ENCODE measurements at places on chromosomes 12 and 14.

DNA sequence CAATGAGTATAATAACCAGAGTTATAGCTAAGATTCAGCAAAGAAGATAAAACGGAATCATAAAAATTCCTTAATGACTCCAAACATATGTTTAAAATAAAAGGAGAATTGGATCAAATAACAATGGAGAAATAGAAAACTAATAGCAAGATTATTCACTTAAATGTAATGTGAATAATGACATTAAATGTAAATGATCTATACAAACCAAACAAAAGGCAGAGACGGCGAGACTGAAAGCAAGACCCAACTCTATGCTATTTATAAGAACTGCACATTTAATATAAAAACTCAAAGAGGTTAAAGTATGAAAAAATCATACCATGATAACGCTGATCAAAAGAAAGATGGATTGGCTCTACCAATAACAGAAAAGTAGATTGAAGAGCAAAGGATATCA lies 3.9 kb upstream of the TSHR start:
- H3K4me1 ChIP-seq, result peaks cover 7% of the 10 kb centered on the region
- H3K27me3 ChIP-seq, result peaks cover 35% of the 10 kb centered on the region
- H3K36me3 ChIP-seq, result no peaks in the 10 kb centered on the region
- no peak for DNase-seq
- H3K27ac ChIP-seq, result no peak overlapping the region

DNA sequence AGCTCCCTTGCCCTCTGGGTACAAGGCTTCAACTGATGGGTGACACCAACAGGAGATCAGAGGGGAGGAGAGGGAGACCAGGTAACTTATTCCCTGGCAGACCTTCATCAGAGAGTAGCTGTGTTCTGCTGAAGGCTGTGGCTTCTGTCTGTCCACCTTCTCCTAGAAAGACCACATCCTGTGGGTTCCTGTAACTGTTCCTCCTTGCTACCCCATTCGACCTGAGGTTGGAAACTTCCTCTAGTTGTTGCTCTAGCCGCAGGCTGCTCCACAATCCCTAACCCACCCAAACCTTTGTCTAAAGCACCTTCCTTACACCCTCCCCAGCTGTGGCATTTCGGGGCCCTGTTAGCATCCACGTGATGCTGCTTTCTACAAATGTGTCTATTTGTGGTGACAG lies 454.2 kb downstream of the DPF3 start:
- no peaks in the 10 kb centered on the region for H3K36me3 ChIP-seq
- no peak overlapping the region for H3K4me3 ChIP-seq
- DNase-seq, result no peak
- no peak overlapping the region for H3K27ac ChIP-seq
- peaks cover 5% of the 10 kb centered on the region for H3K4me1 ChIP-seq

DNA sequence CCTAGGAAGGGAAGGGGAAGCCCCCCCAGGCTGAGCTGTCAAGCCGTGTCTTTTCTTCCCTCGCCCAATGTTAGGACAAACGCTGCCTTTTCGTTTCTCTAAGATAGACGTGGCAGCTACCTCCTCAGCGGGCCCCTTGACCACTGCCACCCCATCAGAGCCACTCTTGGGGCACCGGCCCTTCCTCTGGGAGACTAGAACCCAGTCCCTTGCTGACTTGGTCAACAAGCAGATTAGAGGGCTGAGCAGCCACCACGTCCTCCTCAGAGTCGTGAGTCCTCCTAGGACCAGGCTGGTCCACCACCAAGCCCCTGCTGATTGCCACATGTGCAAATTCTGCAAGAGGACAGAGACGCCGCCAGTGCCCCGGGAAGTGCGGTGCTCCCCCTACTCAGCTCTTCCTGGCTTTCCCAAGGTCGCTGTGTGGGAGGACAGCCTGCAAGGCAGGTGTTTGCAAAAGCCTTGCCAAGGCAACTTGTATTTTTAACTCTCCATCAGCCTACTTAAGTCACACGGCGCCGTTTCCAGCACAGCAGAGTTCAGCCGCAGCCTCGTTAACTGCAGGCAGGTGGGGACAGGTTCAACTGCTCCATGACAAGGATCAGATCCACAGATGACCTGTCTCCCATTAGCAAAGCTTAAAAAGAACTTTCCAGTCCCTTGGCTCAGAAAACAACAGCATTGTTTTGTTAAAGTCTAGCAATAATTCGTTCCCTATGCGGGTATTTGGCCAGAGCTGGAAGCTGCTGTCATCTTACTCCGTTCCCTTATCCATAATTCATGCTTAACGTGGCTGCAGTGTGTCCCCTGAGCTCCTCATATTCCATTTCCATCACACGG lies 65.6 kb downstream of the TESC start:
- H3K36me3 ChIP-seq, result peaks cover 2% of the 10 kb centered on the region
- no peak for DNase-seq
- H3K27me3 ChIP-seq, result no peaks in the 10 kb centered on the region
- no peak overlapping the region for H3K27ac ChIP-seq
- no peaks in the 10 kb centered on the region for H3K4me1 ChIP-seq

DNA sequence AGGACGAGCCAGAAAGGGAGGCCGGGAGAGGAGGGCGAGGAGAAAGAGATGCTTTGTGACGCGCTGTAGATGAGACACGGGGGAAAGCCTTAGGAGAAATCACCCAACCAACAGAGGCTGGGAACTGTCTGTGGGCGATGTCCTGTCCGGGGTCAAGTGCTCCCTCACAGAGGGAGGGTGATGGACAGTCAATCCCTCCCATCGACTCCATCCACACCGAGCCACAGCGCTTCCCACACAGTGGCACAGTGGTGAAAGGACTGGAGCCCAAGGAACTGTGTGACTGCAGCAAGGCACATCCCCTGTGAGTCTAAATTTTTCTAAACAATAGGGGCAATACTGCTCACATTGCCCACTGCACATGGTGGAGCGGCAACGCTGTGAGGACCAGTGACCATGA lies 89.1 kb downstream of the TTC7B start:
- H3K4me1 ChIP-seq, result no peaks in the 10 kb centered on the region
- no peak for DNase-seq
- H3K36me3 ChIP-seq, result peaks cover 17% of the 10 kb centered on the region
- H3K4me3 ChIP-seq, result no peak overlapping the region
- H3K27ac ChIP-seq, result no peak overlapping the region

- H3K4me1 ChIP-seq, result no peaks in the 10 kb centered on the region
- no peak overlapping the region for H3K4me3 ChIP-seq
- no peak overlapping the region for H3K27ac ChIP-seq
- no peaks in the 10 kb centered on the region for H3K27me3 ChIP-seq
- peaks cover 5% of the 10 kb centered on the region for H3K36me3 ChIP-seq
Observed at GRCh38 chr12:21509768-21510167, 8.2 kb downstream of the GOLT1B start.

DNA sequence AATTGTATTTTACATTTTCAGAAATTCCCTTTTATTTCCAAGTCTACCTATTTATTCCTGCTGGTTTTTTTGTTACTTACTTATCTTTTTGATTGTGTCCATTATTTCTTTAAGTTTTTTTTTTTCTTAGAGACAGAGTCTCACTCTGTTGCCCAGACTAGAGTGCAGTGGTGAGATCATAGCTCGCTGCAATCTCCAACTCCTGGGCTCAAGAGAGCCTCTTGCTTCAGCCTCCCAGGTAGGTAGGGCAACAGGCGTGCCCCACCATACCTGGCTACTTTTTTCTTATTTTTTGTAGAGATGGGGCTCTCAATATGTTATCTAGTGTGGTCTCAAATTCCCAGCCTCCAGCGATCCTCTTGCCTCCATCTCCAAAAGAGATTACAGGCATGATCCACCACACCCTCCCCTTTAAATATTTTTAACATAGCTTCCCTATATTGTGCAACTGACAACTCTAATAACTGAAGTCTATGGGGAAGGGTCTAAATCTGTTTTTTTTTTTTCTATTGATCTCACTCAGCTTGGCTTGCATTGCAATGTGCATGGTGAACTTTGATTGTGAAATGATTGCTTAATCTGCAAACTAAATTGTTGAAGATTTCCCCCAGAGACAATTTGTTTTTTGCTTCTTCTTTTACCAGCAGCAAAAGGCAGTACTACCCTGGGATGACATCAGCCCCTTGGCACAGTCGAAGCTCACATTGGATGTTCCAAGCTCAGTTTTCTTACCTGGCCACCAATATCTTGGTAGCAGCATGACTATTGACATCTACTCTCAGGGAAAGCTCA lies 25.7 kb upstream of the COCH start:
- H3K27ac ChIP-seq, result no peak overlapping the region
- no peaks in the 10 kb centered on the region for H3K4me1 ChIP-seq
- H3K4me3 ChIP-seq, result no peak overlapping the region
- DNase-seq, result no peak

GRCh38 chr12:91406920-91407341 lies 224.3 kb upstream of the DCN start:
- no peaks in the 10 kb centered on the region for H3K27me3 ChIP-seq
- DNase-seq, result no peak
- peaks cover 5% of the 10 kb centered on the region for H3K4me1 ChIP-seq
- no peak overlapping the region for H3K27ac ChIP-seq
- no peaks in the 10 kb centered on the region for H3K36me3 ChIP-seq

DNA sequence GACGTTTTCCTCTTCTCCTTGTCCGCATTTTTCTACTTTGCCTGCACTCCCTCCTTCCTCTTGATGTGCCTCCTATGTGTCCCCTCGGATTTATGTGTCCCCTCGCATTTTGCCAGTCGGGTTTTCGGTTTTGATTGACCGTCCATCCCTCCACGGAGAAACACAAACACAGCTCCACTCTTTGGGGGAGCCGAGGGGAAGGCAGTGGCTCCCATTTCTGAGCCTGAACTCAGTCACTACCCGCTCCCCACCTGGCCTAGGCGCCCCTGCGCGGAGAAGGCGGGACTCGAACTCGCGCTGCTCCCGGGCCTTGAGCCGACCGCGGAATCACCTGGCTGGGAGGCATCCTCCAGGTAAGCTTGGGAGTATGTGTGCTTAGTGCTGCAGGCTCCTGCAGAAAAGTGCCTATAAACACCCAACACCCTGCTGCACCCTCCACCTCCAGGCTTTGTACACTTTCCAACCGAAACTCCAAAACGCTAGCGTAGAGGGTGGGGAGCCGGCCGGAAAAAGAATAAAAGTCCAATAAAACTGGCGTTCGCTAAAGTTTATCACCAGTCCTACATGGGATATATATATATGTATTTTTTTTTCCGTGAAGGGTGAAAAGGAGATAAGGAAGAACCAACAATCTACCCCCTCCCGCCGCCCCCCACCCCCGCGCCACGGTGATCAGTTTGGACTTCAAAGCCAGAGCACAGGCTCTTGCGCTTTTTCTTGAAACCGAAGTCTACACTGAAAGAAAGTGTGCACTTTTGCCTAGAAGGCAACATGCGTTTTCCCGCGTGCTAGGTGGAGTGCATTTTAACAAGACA lies 3.3 kb upstream of the CCND2 start:
- H3K36me3 ChIP-seq, result no peaks in the 10 kb centered on the region
- H3K4me3 ChIP-seq, result peak overlapping the region; percentile 89
- H3K27ac ChIP-seq, result no peak overlapping the region

DNA sequence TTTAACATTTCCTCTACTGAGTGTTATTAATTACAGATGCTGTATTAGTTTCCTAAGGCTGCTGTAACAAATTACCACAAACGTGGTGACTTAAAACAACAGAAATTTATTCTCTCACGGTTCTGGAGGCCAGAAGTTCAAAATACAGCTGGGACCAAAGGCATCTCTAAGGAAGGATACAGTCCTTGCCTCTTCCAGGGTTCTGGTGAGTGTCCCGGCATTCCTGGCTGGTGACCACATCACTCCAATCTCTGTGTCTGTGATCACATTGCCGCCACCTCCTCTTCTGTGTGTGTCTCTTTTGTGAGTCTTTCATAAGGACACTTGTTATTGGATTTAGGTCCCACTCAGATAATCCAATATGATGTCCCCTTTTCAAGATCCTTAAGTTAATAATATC lies 85.1 kb upstream of the CCDC198 start:
- peaks cover 11% of the 10 kb centered on the region for H3K4me1 ChIP-seq
- H3K27me3 ChIP-seq, result no peaks in the 10 kb centered on the region
- H3K4me3 ChIP-seq, result no peak overlapping the region
- H3K27ac ChIP-seq, result no peak overlapping the region

DNA sequence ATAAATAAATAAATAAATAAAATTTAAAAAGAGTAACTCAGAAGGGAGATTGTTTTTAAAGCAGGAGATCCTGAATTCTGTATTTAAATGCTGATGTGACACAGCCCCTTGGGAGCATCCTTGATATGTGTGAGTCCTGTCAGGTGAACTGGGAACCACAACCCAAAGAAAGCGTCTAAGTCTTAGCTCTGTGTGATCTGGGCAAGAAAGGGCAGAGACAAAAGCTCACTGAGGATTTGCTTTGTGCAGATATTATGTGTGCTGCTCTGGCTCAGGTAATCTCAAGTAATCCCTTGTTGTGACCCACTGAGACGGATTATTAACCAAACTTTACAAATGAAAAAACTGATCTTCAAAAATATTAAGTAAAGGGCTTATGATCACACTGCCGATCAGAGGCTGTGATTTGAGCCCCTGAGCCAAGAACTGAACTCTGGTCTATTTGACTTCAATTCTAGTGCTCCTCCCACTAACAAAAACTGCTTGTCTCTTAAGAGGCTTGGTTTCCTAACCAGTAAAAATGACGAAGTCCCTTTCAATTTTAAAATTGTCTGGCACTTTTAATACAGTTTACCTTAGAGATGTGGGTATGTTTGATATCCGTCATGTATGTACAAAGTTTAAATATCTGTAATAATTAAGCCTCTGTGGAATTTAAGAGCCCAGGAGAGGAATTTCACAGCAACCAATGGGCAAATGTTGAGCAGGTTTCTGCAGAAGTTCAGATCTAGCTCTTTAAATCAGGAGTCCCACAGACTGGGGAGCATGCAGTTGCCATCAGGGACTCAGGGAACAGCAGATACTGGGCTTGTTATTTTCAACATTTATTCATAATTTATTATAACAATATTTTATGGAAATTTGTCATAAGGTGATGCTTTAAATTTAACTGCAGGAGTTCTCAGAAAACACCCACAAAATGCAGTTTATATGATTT lies 46.1 kb downstream of the CPM start:
- H3K27me3 ChIP-seq, result no peaks in the 10 kb centered on the region
- no peaks in the 10 kb centered on the region for H3K36me3 ChIP-seq
- no peaks in the 10 kb centered on the region for H3K4me1 ChIP-seq
- no peak overlapping the region for H3K27ac ChIP-seq

- H3K4me1 ChIP-seq, result no peaks in the 10 kb centered on the region
- H3K4me3 ChIP-seq, result no peak overlapping the region
- no peak overlapping the region for H3K27ac ChIP-seq
- H3K27me3 ChIP-seq, result no peaks in the 10 kb centered on the region
Observed at GRCh38 chr14:102234331-102235264, 70.4 kb downstream of the MOK start.

- peaks cover 13% of the 10 kb centered on the region for H3K36me3 ChIP-seq
- no peak overlapping the region for H3K27ac ChIP-seq
- no peak overlapping the region for H3K4me3 ChIP-seq
- no peak for DNase-seq
- H3K27me3 ChIP-seq, result no peaks in the 10 kb centered on the region
Observed at GRCh38 chr12:124804011-124804621, 59.5 kb downstream of the SCARB1 start.

GRCh38 chr14:93032421-93032936 lies 83.2 kb downstream of the ITPK1 start:
- H3K4me1 ChIP-seq, result peaks cover 74% of the 10 kb centered on the region
- H3K27me3 ChIP-seq, result peaks cover 17% of the 10 kb centered on the region
- no peaks in the 10 kb centered on the region for H3K36me3 ChIP-seq
- peak overlapping the region; percentile 41 for H3K4me3 ChIP-seq
- DNase-seq, result no peak

DNA sequence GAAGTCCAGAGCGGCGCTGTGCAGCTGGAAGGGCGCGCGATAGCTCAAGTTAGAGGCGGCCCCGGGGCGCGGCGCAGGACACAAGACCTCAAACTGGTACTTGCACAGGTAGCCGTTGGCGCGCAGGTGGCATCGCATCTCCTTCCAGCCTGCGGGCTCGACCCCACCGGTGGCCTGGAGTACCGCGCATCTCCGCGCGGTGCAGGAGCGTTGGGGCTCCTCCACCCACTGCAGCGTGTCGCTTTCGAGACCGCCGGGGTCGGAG lies 553 bp downstream of the CLEC14A start:
- H3K4me3 ChIP-seq, result no peak overlapping the region
- no peaks in the 10 kb centered on the region for H3K4me1 ChIP-seq
- peaks cover 67% of the 10 kb centered on the region for H3K27me3 ChIP-seq
- DNase-seq, result no peak
- H3K27ac ChIP-seq, result no peak overlapping the region

Data from neural crest cell (in vitro differentiated cells).